ENCODE measurements at places on chromosomes 3 and 15. TPM values are rescaled to one million over a fixed set of nuclear protein-coding genes. Genes with fewer than 3 reads are reported as not detected.

- peak; percentile 95 for DNase-seq
These were observed 24.9 kb downstream of the ABTB1 start for GRCh38 chr3:127697551-127698240.

DNA sequence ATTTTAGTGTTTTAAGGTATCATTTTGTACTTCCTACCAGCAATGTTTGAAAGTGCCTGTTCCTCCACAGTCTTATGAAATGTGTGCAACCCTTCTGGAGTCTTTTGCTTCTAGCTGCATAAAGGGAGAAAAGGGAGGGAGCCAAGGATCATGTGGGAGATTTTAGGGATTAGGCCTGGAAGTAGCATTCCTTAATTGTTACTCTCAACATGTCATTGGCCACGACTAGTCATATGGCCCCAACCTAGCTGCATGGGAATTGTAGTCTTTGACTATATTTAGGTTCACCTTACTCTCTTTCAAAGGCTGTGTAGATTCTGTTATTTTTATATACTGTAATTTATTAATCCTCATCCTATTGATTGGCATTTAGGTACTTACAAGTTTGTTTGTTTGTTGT lies 14.9 kb downstream of the CRTAP start:
- no peak for DNase-seq

The ADAMTS17 gene
- total RNA-seq = 12.0 TPM

DNA sequence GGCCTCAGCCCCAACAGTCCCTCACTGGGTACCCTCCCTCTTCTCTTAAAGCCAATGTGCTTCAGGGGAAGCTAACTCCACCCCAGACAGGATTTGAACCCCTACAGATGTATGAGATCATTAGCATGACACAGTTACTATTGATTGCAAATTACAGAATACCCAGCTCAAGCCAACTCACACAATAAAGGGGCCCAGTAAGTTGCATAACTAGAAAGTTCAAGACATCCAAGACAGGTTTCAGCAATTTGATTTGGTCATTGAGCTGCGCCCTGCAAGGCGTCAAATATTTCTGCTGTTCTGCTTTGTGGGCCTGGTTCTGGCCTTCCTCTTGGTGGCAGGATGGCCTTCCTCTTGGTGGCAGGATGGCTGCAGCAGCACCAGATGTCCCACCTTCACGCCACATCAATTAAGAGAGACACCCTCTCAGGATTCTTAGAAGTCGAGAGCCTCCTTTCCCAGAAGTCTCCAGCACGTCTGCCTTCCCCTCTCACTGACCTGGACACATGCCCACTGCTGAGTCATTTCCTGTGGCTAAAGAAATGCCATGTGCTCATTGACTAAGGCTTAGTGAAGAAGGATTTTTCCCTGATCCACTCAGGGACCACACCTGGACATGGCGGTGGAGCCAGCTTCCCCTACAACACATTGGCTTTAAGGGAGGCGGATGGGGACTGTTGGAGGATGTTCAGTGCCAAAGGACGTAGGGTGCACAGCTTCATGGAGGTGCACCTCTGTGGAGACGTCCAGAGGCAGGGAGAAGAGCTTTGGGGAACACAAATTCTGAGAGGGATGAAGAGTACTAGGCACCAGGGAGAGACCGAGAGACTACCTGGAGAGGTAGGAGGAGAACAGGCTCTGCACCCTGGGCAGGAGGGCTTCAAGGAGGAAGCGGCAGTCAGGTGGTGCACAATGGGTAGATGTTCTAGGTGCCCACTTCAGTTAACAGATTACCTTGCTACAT lies 49.1 kb downstream of the DNASE1L3 start:
- peak; percentile 96 for DNase-seq

DNA sequence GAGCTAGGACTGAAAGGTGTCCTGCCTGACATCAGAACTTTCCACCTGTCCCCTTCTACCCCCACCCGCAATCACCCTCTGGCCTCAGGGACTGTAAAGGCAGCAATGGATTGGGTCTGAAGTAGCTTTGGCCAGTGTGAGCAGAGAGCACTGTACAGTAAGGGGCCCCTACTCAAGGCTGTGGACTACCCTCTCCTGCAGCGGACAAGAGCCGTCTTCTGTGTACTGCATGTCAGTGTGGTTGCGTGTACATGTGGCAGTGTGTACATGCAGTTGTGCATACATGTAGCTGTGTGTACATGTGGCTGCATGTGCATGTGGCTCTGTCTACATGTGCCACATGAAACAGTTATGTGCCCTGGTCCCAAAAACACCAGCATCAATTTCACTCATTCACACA lies 205.9 kb upstream of the LINGO1 start:
- DNase-seq = no peak

The ATXN7 gene
- total RNA-seq = 24.2 TPM

DNA sequence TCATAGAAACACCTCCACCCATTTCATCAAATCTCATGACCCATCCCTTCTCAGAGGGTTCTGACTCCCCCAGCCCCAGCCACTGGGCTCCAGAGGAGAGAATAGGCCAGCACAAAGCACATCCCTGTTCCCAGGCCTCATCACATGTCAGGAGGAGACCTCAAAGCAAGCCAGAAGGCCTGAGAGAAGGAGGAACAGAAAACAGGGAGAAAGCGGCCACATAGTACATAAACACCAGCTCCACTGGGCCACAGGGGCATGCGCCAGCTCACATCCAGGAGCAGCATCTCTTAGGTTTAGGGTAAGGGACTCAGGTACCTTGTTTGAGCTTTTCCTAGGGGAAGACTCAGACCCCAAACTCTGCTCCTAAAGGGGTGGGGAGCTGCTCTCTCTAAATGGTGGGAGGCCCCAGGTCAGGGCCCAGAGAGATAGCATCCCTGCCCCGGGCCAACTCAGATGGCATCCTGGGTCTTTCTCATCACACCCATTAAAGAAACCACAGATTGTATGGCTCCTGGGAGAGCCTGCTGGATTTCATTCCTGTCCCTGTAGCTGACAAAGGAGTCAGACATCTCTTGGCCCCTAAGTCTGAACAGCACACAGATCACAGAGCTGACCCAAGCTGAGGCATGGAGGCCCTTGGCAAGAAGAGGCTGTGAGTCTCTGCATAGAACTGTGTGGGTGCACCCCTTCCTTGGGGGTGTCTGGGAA lies 2.5 kb downstream of the SHF start:
- no peak for DNase-seq

Measured in esophagus muscularis mucosa (tissue), 4 donors.